ENCODE measurements at places on chromosomes 5 and 9.

GRCh38 chr5:168601972-168602371 is 22.8 kb upstream of the PANK3 start:
- DNase-seq, result no peak

DNA sequence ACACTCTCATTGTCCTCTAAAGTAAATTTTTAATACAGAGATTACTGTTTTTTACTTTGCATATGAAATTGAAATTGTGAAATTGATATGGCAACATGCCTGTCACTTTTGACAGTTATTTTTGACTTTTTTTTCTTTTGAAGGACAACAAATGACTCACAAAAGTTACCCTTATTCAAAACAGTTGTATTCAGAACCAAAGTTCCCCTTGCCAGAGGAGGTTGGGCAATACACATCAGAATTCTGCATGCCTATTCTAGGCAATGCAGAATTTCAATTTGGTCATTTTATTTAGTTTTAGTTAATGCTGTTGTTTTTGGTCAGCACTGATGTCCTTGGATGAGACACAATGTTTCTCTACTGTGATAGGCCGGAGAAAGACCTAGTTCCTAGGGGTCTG is 299.1 kb upstream of the PRR16 start:
- DNase-seq, result no peak

DNA sequence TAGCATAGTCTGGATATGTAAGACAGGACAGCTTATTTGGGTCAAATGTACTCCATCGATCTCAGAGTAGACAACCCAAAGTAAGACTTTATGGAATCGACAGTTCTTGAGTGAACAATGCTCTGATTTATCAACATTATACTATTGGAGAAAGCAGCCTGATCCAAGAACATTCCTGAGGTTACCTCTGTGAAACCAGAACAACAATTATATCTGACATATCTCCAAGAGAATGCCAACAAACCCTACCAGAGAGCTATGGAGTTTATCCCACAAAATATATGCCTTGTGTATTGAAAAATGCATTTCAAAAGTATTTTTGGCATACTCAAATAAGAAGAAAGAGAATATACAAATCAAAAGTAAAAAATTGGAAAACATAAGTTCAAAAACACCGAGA is 1985.9 kb downstream of the EFNA5 start:
- DNase-seq, result no peak

- no peak for DNase-seq
Observed at GRCh38 chr9:18890372-18890771, 142.6 kb downstream of the SAXO1 start.

DNA sequence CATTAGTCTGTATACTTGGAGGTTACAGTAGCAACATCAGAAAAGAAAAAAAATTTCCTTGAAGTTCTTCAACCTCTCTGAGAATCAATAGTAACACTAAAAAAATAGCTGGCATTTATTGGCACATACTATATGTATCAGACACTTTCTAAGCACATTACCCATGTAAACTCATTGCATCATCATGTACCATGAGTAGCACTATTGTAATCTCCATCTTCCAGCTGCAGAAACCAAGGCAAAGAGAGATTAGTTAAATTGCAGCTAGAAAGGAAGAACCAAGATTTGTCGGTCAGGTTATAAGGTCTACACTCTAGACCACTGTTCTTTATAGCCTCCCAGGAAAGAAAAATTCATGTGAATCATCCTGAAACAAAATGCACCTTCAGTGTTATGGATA is 31.4 kb upstream of the RAB3C start:
- no peak for DNase-seq

- no peak for DNase-seq
Observed at GRCh38 chr9:114662081-114662989, 4.7 kb upstream of the TEX53 start.

GRCh38 chr9:133683586-133684120 is 47.5 kb downstream of the DBH start:
- DNase-seq, result no peak

- no peak for DNase-seq
Observed at GRCh38 chr5:30239331-30240022, 954.0 kb upstream of the CDH6 start.

- DNase-seq, result no peak
Observed at GRCh38 chr9:130845254-130845653, 10.2 kb downstream of the ABL1 start.

DNA sequence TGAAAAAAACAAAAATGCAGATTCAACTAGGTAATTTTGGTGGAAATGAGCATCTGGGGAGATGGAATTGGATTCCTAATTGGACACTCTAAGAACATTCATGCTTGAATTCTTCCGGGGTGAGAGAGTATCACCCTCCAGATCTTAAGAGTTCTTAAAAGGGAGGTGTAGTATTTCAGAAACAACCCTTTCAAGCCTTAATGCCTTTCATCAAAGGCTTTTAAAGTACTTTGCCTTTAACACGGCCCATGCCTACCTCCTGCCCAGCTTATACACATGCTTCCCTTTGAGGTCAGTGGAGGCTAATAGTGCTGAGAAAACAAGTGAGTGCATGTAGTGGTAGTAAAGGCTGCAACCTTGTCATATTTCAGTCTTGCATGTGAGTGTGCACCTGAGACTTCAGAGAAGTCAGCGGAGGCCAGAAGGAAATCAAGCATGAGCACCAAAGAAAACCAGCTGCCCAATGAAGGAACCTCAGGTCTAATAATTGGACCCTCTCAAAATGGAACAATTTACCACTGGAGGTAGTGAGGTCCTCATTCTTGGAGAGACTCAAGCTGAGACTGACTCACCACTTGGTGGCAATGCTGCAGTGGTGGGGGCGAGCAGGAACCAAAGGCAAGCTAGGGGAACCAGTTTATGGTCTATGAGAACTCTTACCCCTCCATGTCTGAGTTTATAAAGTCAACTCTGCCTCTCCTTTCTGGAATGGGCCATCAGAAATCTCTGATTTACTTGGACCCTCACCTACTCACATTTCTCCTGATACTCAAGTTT is 98.4 kb upstream of the GDNF start:
- DNase-seq, result no peak

DNA sequence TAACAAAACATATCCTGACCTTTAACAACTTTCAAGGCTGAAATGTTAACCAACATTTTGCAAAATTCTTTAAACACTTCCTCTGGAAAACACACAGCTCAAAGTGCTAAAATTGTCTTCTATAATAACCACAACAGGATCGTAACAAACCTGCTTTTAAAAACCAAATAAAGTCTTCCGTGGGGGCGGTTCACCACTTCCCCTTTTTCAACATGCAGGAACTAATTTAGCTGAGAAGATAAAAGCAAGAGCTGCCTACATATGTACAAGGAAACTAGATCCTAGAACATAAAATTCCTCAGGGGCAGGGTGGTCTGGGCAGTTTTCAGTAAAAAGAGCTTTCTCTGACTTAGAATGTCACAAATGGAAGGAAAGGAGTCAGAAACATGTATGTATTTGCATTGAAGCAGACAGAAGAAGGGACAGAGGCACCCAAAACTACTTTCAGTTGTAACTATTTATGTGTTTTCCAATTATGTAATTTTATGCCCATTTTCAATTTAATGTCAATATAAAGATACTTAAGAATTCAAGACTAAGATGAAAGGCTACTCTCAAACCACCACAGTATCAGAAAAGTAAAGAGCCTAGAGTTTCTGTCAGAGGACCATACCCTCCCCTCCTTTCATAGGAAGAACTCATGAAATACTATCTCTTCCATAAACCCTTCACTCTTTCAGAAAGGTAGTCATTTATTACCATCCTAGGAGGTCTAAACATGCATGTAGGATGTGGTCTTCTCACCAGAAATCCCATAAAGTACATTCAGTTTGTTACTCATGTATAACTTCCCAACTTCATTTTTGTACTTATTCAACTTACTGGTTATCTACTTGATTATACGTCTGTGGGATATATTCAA is 185.9 kb upstream of the RASA1 start:
- no peak for DNase-seq

- DNase-seq, result no peak
Observed at GRCh38 chr5:144015961-144016360, 154.5 kb downstream of the YIPF5 start.

GRCh38 chr5:124059200-124059599 is 547.2 kb downstream of the CSNK1G3 start:
- DNase-seq, result no peak

GRCh38 chr5:178202541-178202940 is 1.8 kb upstream of the HNRNPAB start:
- no peak for DNase-seq

- DNase-seq, result no peak
Observed at GRCh38 chr5:160488394-160489325, 67.0 kb downstream of the PTTG1 start.

DNA sequence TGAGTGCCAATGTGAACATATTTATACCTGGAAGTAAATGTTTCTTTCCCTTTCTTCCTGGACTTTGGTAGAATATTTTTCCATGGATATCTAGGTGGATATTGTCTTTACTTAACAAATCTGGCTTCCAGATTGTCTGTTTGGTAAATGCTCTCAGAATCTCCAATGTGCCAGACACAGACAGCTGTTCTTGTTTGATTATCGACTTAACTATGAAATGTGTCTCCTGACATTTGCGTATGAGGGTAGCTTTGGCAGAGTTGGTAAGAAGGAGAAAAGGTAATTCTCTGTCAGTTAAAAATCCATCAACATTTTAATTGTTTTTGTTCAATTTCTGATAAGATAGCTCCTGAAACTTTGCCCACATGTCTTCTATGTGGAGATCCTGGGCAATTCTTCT is 196.4 kb upstream of the NUDT12 start:
- no peak for DNase-seq

- peak; percentile 50 for DNase-seq
Observed at GRCh38 chr9:37464426-37465248, 613 bp downstream of the ZBTB5 start.

- DNase-seq, result no peak
Observed at GRCh38 chr5:128338649-128339048, 199.4 kb downstream of the FBN2 start.

- no peak for DNase-seq
Observed at GRCh38 chr5:37631939-37632338, 207.9 kb downstream of the GDNF start.

GRCh38 chr9:107650321-107650720 is 160.8 kb upstream of the KLF4 start:
- no peak for DNase-seq

DNA sequence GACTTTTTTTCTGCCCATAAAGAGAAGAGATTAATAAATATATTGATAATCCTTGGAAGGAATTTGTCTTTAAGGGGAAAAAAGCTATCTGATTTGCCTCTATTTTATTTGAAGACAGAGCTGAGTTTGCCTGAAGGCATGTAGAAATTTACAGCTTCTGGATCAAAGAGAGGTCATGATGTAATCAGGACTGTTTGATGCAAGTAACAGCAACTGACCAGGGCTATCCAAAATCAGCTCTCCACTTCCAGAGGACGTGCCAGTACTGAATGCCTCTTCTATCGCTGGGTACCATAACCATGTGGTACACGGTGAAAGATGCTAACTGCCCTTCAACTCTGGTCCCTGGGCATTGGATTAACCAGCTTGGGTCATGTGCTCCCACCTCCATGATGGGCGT is 90.6 kb downstream of the ZFAND5 start:
- no peak for DNase-seq

DNA sequence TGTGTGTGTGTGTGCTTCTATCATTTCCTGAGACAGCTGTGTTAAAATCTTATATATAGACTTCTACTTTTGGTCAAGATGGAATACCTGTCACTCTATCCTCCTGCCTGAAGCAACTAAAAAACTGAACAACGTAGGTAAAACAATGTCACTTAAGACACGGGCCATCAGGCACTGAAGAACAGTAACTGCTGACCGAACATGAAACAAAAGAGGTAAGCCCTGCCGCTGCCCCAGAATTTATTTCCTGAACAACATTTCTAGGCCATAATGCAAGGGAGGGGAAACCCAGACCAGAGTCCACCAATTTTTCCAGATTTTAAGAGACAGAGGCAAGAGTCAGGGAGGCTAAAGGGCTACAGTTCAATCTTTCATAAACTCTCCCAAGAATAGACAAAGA is 156.0 kb downstream of the CDC42SE2 start:
- DNase-seq, result no peak

DNA sequence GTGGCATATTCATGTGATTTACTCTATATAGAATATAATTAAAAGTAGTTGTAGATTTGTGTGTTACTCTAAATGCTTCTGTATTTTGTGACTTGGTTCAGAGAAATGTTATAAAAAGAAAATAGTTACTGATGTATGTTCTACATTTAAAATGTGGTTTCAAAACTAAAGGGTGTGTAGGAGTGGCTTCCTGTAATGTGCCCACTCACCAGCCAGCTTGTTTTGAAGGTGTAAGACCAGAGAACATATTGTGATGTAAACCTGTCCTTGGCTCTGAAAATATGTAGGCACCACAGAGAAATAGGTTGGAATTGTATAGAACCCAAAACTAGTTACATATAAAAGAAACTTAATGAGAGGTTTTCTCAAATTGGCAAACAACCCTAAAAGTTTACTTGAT is 51.2 kb upstream of the ARRDC3 start:
- no peak for DNase-seq

DNA sequence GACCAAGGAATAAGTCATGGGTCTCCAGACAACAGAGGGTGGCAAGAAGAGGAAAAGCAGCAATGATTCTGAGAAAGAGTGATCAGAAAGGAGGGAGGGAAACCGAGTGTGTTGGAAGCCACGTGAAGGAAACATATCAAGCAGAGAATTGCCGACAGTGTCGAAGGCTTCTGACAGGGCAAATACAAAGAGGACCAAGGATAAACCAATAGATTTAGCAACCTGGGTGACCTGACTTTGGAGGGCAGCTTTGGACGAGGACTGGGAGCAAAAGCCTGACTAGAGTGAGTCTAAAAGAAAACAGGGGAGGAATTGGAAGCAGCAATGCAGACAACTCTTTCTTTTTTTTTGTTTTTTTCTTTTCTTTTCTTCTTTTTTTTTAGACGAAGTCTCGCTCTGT is 83.8 kb downstream of the WWC1 start:
- DNase-seq, result no peak

- no peak for DNase-seq
Observed at GRCh38 chr5:81779125-81779915, 28.4 kb upstream of the SSBP2 start.

- no peak for DNase-seq
Observed at GRCh38 chr9:137586854-137587253, 3.5 kb downstream of the ZMYND19 start.
